Panc1 (cell line): ENCODE measurements at places on chromosomes 2 and 18. TPM values are rescaled to one million over a fixed set of nuclear protein-coding genes. Genes with fewer than 3 reads are reported as not detected.

Gene TCF23
- total RNA-seq = 0.03 TPM

Gene HJURP
- total RNA-seq = 87.0 TPM

Gene G6PC2
- total RNA-seq = not detected

Gene SERPINB4
- total RNA-seq = not detected

Gene PLEKHA3
- total RNA-seq = 30.5 TPM

Gene ETAA1
- total RNA-seq = 11.8 TPM

Gene FRZB
- 0.08 TPM for total RNA-seq

Gene HOXD10
- total RNA-seq = not detected

Gene KCNK3
- total RNA-seq = 32.8 TPM

Gene ALPI
- total RNA-seq = not detected

Gene CHAC2
- 7.6 TPM for total RNA-seq

Gene C2orf74
- 7.7 TPM for total RNA-seq

Gene SMYD5
- total RNA-seq = 37.6 TPM

Gene FBXO48
- total RNA-seq = 0.74 TPM

Gene ONECUT2
- 0.59 TPM for total RNA-seq

Gene ST8SIA3
- total RNA-seq = not detected

Gene DNAJC5G
- not detected for total RNA-seq

Gene TMEM247
- not detected for total RNA-seq
